Suppressor macrophage treated with lipopolysaccharide for 1 hour (primary cell): ENCODE measurements at places on chromosomes 2 and 18.

DNA sequence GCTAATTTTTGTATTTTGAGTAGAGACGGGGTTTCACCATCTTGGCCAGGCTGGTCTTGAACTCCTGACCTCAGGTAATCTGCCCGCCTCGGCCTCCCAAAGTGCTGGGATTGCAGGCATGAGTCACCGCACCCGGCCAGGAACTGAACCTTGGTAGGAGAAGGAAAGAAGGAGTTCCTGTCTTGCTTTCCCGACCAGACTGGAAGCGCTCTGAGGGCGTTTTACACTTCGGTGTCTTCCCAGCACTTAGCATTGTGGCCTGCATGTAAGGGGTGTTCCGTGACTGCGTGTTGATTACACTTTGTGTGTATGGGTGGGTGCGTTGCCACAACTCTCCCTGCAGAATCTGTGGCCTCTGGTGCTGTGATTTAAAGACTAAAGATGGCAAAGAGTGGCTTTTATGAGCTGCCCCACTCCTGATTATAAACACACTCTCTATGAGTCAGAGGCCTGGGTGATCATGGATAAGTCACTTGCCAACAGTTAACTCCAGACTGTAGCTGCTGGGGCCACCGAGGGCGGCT, 46.0 kb downstream of the ODC1 start:
- peak; percentile 58 for DNase-seq

DNA sequence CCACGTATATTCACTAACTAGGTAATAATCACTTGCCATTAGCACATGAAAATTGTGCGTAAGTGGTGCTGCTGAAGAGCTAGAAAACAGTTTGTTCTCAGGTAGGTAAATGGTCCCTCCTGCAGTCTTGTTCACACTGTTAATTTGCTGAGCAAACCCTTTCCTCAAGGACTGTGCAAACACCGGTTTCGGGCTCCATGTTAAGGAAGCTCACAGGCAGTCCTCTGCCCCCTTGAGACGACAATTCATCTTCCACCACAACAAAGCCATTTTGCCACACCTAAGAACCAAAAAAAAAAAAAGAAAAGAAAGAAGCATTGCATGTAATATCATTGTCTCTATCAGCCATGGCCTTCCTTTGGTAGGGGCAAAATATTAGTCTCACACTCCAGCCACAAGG, 193.9 kb downstream of the BCL11A start:
- no peak for DNase-seq

GRCh38 chr2:97812931-97813330, 99.6 kb downstream of the ZAP70 start:
- DNase-seq, result no peak

DNA sequence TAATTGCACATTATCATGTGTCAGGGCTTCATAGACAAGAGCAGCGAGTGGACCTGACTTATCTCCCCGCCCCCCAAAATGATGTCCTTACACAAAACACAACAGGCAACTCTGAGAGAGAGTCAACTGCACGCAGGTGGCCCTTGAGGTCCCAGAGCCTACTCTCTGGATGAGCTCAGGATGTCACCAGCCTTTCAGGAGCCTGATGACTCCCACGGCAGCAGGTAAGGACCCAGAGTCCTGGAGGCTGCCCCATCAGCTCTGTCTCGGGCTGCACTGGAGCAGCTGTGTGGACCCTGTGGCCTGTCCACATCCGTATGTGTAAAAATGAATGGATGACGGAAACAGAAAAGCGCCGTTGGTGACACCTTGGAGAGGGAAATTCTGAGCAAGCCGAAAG, 130.9 kb downstream of the HDAC4 start:
- DNase-seq, result no peak

- peak; percentile 8 for DNase-seq
These were observed 27.8 kb upstream of the NETO1 start for GRCh38 chr18:72895548-72895947.

DNA sequence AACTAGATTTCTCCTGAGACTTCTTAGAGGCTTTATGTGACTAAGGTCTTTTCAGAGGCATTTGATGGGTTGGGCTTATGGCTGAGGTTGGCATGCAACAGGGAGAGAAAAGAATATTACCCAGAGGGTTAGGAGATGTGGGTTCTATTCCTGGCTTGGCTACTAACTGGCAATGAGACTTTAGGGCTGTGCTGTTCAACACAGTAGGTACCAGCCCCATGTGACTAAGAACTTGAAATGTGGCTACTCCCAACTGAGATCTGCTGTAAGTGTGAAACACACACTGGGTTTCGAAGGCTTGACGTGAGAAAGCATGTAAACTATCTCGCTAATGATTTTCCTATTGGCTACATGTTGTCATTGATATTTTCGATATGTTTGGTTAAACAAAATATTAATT, 324.9 kb upstream of the SLC14A2 start:
- DNase-seq, result no peak

GRCh38 chr2:68441179-68441993, 25.7 kb downstream of the FBXO48 start:
- peak; percentile 99 for DNase-seq

DNA sequence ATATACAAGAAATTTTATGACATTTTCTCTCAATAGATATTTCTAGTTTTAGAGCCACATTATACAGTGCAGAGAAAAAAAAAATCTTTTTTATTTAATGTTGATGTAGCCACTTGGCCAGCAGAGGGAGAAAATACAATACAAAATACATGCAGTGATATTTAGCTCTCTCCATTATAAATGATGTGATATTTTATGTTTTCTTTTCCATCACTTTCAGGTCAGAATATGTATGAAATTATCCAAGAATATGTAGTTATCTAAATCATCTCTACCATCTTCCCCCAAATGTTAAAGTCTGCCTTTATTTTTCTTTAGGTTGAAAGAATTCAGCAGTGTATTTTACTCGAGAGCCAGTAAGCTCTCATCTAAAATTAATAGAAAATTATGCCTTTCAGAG, 533.6 kb upstream of the FSHR start:
- no peak for DNase-seq

DNA sequence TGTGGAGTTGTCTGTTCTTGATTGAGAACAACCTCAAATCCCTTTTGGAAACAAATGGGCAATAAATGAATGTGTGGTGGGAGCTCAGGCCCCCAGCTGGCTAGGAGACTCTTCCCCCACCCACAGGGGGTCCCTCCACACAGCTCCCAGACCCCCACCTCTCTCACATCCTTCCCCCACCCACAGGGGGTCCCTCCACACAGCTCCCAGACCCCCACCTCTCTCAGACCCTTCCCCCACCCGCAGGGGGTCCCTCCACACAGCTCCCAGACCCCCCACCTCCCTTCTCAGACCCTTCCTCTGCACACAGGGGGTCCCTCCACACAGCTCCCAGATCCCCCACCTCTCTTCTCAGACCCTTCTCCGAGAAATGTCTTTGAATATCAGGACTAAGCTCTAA, 79.0 kb upstream of the CTDP1 start:
- DNase-seq, result no peak

GRCh38 chr2:144084114-144084661, 435.7 kb downstream of the ZEB2 start:
- no peak for DNase-seq

GRCh38 chr18:41058351-41059125, 896.5 kb upstream of the PIK3C3 start:
- DNase-seq, result no peak

DNA sequence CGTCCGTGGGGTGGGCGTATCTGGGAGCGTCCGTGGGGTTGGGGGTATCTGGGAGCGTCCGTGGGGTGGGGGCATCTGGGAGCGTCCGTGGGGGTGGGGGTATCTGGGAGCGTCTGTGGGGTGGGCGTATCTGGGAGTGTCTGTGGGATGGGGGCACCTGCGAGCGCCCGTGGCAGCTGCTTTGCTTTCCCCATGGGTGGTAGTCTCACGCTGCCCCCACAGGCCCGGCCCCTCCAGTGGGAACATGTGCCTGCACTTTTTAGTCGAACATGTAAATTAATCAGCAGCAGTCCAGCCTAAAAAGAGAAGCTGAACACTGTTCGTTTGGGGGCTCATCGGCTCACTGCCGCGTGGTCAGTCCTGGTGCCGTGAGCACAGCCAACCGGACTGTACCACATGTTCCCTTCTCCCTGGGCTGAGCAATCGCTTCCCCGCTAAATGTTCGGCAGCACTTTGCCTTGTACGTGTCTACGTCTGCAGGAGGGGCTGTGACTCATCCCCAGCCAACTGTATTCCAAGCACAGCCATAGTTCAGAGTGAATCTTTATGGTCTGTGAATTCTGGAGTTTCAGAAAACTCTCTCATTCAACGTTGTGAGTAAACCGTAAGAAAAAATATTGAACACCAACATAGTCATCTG, 271.5 kb downstream of the AGAP1 start:
- DNase-seq, result no peak

DNA sequence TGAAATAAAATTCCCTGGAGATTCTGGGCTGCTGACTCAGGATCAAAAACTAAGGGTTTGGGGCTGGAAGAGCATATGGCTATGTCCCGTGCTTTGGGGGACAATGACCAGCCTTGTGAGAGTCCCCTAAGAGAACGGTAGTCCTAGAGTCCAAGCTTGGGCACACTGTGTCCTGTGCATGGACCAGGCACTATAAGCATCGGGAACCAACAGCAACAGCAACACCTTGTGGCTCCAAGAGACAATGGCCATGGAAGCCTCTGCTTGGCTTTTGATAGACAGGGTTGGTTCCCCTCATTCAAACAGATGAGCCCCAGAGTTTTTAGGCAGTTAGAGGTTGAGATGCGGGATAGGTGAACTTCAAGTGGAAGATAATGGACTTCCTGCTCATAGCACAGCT, 294.4 kb upstream of the CHAC2 start:
- no peak for DNase-seq

GRCh38 chr2:211833582-211834279, 704.9 kb downstream of the ERBB4 start:
- DNase-seq, result no peak

GRCh38 chr2:24909555-24910177, 10.4 kb downstream of the ADCY3 start:
- no peak for DNase-seq

DNA sequence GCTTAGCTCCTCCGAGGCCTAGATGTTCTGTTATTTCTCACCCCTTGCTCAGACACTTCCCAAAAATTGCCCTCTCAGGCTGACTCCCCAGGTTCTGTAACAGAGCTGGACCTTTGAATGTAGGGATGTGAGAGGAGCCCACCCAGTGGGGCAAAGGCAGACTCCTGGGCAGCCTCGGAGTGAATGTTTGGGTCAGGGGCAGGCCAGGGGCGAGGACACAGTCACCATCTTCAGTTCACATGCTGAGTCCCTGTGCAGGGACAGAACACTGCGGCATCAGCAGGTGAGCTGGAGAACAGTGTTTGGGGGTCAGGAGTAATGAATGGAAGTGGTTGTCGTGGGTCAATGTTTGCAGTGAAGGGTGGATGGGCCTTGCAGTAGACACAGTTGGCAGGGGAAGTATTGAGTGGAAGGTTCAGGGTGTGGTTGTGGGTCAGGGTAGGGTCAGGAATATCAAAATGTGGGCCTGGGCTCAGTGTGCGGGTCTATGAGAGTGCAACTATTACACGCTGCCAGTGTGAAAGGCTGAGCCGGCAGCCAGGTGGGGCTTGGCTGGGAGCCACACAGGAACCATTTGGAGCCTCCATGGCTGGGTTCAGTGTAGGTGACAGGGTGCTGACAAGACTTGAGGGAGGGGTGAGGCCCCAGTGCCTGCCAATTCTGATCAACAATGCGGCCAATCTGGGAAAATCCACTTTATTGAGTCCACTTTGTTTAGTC, 4.4 kb downstream of the IHH start:
- DNase-seq, result no peak

- DNase-seq, result no peak
These were observed 179.7 kb downstream of the HAUS1 start for GRCh38 chr18:46283895-46284295.

- no peak for DNase-seq
These were observed 39.0 kb downstream of the EEF1B2 start for GRCh38 chr2:206198677-206199076.

DNA sequence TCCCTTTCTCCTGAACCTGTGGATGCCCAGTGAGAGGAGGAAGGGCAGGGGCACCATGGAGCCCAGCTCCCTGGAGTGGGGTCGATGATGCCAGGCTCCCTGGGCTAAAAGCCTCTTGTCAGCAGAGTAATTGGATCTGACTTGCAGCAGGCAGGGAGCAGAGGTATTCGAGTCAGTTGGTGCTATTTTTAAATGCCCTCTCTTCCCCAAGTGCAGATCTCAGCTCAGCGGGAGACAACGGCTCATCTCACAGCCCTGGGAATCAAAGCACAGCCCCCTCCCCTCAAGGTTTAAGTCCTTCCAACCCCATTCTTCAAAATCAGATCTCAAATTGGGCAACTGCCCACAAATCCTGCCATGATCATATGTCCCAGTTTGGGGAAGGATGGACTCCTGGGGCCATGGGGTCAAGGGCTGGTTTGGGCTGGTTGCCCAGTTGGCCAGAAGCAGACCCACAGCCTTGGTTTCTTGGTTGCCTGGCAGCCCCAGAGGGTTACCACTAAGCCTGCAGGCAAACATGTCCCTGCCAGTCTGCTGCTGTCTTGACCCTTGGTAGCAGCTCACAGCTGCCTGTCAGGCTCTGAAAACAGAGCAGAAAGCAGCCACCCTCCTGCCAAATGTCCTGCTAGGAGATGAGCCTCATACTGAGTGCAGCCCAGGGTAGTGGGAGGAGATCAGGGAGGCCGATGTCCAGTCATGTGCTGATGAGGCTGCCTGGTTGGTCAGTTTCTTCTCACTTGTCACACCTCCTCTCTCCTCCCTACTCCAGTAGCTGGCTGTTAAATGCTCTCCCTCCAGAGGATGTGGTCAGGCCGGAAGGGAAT, 244.9 kb downstream of the LOXHD1 start:
- DNase-seq, result no peak

DNA sequence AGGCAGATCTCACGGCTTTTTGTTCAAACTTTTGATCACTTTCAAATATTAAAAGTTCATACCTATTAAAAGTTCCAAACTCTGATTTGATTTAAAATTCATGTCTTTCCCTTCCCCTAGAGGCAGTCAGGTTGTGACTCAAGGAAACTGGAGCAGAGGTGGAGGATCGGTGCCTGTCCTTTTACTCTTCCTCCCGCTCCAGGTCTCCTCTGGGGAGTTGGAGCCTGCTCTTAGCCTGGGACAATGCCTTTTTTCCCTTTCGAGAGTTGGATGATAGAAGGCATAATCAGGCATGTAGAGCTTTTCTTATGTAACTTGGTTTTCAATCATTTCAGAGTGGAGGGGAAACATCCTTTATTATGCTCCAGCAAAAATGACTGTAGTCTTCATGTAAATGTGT, 1706.1 kb upstream of the CELF4 start:
- no peak for DNase-seq

GRCh38 chr2:233005096-233005495, 8.0 kb downstream of the NGEF start:
- no peak for DNase-seq

GRCh38 chr2:212814941-212815340, 276.3 kb upstream of the ERBB4 start:
- no peak for DNase-seq

- DNase-seq, result no peak
These were observed 50.5 kb downstream of the DDX1 start for GRCh38 chr2:15642011-15642814.

GRCh38 chr2:76311728-76312127, 601.0 kb upstream of the GCFC2 start:
- no peak for DNase-seq

- no peak for DNase-seq
These were observed 79.0 kb upstream of the HAAO start for GRCh38 chr2:42871372-42871771.

GRCh38 chr18:11728249-11728648, 39.2 kb downstream of the GNAL start:
- DNase-seq, result no peak

GRCh38 chr2:96631804-96632435, 6.2 kb downstream of the KANSL3 start:
- DNase-seq, result no peak
